GM23338 (cell line): ENCODE measurements at places on chromosomes 5 and 9.
A peak's percentile ranks its signal among the peaks of the same experiment; 100 is the strongest.

DNA sequence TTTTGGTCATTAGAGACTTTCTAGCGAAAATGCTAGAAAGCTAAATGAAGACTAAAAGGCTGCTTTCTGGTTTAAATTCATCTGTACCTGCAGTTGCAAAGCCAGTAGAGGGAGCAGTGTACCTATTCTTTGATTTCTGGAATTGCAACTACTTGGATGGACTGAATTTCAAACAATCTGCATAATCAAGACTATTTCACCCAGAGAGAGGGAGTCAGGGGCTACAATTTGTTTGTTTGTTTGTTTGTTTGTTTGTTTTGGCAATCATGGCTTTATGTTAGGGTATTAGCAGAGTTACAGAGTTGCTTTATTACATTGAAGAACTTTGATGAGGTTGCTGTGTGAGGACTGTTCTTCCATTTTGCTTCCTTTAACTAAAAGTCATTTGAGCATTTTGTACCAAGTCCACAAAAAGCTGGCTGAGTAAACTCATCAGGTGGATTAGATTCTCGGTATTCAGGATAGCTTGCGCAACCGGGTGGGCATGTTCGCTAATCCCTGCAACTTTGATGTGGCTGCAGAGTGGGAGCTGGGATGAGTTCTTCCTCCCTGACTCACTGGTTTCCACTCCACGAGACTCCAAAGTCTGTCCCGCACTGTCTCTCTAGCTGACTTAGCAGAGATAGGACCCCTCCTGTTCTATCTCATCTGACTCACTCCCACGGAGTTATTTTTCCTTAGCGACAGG is 80.0 kb upstream of the TUT7 start:
- peak; percentile 78 for DNase-seq

DNA sequence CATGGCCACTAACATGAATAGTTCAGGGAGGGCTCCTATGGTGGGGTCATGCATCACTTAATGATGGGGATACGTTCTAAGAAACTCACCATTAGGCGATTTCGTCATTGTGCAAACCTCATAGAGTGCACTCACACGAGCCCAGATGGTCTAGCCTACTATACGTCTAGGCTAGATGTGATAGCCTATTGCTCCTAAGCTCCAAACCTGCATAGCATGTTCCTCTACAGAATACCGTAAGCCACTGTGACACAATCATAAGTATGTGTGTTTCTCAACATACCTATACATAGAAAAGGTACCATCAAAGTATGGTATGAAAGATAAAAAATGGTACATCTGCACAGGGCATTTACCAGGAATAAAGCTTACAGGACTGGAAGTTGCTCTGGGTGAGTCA is 6.3 kb downstream of the SLIT3 start:
- DNase-seq = no peak

- DNase-seq = no peak
Measured at GRCh38 chr5:132227235-132227484, 493 bp downstream of the P4HA2 start.

DNA sequence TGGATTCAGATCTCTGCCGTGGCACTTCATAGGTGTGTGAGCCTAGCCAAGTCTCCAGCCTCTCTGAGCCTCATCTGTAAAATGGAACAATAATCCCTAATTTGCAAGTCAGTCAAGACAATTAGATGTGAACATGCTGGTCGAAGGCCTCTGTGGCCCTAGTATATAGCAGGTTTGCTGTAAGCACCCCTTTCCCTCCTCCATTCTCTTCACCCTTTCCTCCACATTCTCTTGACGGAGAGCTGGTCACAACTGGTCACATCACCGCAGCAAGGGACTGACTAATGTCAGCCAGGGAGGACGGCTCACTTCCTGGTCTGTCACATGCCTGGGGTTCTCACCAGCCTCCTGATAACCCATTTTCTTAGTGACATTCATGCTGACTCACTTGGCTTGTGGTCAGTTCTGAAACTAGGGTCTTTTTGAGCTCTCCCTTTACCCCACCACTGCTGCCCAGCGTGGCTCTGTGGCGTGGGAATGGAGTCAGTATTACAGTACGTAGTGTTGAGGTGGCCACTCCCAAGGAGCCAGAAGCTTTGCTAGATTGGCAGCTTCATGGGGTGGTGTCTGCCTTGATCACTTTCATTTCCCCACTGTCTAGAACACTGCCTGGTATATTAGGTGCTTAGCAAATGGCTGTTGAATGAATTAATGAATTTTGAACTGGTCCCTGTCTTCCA is 47.8 kb downstream of the ERGIC1 start:
- DNase-seq = no peak

GRCh38 chr9:126043681-126044080 is 282.9 kb upstream of the MVB12B start:
- DNase-seq = no peak

DNA sequence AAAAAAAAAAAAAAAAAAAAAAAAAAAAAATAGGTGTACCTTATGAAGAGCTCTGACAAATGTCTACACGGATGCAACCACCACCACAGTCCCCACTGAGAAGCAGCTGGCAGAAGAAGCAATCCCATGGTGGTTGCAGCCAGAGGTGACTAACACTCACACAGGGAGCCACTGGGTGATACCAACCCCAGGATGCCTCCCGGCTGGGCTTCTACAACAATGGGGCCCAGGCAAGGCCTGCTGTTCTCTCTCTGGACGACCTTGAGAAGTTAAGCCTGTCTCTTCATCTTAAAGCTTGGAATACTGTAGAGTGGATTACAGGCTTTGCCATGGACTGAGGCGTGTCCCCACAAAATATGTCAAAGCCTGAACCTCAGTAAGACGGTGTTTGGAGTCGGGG is 104.1 kb downstream of the ROR2 start:
- DNase-seq = no peak

DNA sequence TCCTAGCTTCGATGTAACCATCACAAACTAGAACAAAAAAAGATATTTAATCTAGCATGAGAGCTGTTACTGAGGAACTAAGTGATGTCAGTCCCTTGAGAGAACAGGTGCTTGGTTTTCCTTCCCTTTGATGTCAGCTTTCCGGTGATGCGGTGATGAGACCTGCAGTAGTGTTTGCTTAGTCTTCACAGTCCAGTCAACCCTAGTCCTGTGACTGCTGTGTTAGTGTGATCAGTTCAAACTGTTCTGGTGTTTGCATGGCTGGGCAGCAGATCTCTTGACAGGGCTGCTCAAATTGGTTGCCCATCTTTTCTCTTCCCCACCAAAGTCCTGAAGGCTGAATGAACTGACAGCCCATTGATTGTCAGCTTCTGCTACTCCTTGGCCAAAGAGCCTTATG is 608.6 kb upstream of the DAB2 start:
- DNase-seq = no peak

- no peak for DNase-seq
Measured at GRCh38 chr5:180990086-180990881, 1.6 kb downstream of the BTNL3 start.

DNA sequence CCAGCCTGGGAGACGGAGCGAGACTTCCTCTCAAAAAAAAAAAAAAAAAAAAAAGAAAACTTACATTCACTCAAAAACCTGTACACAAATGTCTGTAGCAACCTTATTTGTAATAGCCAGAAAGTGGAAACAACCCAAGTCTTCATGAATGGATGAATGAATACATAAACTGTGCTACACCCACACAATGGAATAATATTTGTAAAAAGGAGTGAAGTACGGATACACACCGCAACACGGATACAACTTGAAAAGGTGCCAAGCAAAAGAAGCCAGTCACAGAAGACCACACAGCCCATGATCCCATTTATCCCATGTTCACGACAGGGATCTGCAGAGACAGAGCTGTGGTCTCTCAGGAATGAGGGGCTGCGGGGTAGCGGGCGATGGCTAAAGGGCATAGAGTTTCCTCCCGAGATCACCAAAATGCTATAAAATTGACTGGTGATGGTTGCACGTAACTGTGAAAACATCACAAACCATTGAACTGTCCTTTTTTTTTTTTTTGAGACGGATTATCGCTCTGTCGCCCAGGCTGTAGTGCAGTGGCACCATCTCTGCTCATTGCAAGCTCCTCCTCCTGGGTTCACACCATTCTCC is 76.2 kb upstream of the COL5A1 start:
- DNase-seq = no peak

DNA sequence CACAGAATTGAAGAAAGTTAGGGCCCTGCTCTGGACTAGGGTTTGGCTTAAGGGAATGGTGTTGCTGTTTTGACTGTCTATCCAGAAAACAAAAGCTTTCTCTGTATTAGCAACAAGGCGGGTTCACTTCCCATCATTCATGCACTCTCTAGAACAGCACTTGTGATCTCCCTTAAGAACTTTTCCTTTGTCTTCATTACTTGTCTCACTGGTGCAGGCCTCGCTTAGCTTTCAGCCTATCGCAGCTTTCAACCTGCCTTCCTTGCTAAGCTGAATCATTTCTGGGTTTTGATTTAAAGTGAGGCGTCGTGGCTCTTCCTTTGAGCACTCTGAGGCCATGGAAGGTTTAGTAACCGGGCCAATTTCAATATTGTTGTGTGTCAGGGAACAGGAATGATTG is 35.2 kb upstream of the LPCAT1 start:
- DNase-seq = no peak

- no peak for DNase-seq
Measured at GRCh38 chr5:111254613-111255012, 30.4 kb downstream of the CAMK4 start.

DNA sequence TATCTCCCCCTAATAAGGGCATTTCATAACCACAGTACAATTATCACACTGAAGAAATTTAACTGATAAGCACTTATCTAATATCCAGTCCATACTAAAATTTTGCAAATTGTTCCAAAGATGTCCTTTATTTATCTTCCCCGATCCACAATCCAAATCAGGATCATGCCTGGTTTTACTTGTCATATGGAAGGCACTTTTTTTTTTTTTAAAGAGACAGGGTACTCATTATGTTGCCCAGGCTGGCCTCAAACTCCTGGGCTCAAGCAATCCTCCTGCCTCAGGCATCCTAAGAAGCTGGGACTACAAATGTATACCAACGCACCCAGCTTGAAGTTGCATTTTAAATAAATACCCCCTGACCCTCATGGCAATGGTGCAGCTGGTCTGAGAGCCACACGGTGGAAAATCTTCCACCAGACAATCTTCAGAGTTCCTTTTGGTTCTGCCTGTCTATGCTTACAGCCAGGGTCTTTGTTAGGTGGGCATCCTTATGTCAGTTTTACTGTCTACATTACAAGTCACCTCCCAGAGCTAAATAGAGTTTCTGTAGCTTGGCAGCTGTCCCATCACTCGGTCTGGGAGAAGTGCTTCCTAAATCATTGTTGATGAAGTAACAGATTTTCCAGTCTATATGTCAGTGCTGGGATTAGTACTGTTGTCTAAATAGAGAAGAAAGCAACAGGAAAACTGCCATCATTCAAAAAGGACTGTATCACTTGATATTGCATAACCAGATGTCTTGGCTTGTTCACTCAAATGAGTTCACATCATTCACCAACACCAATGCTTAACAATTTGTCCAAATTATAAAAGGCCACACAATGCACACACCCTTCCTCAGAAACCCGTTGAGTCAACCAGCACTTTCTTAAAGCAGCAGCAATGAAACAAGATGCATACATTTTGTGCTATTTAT is 26.4 kb downstream of the PTPN3 start:
- no peak for DNase-seq

- DNase-seq = peak; percentile 89
Measured at GRCh38 chr9:88310310-88310980, 77.8 kb upstream of the SPIN1 start.

GRCh38 chr5:42944989-42945388 is 95.1 kb downstream of the ANXA2R start:
- no peak for DNase-seq

DNA sequence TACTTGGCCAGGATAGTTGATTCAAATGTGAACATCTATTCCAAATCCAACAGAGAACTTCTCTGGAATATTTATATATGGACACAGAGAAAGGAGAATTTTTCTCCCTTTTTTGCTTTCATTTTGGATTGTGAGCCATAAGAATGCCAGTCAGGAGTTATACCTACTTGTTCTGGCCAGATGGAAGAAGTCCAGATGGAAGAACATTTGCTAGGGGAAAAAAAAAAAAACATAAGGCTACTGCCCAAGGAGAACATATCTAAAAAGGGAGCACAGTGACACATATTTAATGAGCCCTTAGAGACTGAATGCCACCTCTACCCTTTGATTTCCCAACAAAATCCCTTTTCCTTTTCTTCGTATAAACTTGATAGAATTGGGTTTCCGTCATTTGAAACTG is 61.7 kb upstream of the PPP2R2B start:
- DNase-seq = no peak

- DNase-seq = no peak
Measured at GRCh38 chr5:77906806-77907205, 130.7 kb upstream of the TBCA start.

GRCh38 chr9:88898039-88898720 is 93.1 kb upstream of the S1PR3 start:
- no peak for DNase-seq

DNA sequence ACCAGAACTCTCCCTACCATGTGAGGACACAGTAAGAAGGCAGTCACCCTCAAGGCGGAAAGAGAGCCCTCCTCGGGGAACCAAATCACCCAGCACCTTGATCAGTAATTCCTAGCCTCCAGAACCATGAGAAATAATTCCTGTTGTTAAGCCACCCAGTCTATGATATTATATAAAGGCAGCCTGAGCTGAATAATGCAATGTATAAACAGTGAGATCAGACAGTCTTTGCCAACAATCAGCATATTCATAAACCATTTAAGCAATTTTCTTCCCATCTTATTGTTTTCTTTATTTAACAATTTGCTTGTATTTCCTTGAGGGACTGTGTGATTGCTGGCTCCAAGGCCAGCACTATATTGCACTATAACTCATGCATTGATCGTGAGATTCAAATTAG is 144.4 kb upstream of the DAPK1 start:
- no peak for DNase-seq

DNA sequence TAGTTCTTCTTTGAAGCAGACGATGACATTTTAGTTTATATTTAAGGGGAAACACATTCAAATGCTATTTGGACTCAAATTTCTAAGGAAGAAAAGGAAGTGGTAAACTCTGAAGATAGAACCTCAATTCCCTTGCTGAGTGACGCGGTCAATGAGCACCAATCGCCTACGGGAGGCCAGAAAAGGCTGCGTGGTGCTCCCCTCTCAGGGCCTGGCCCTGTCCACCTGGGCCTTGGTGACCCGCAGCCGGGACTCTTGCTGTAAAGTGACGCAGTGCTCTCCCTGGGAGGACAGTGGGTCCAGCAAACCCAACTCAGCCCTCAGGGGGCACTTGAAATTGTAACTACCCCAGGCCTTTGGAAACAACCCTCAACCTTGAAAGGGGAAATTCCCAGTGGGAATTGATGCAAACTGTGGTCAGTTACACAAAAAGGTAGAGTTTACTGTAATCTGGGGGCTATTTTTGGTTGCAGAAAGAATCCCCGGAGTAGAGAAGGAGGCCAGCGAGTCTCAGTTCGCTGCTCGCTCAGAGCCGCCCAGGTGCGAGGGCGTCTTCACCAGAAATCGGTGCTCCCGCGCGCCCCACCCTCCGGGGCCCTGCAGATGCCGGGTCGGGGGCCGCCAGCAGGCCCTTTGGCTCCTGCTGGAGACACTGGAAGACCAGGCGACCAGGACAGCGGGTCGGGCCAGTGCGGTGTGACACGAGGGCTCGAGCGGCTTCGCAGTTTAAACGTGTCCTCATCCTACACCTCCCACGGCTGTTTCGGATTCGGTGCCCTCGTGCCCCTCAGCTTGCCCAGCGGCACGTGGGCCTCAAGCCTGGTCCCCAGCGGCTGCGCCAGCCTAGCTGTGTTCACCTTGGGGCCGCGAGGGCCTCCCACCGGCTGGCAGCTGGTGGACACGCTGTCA is 1.4 kb upstream of the ANKRD33B start:
- DNase-seq = peak; percentile 49

- DNase-seq = no peak
Measured at GRCh38 chr5:52757527-52757926, 30.2 kb upstream of the ITGA1 start.

GRCh38 chr5:21680641-21681040 is 1172.5 kb downstream of the CDH12 start:
- no peak for DNase-seq
